ENCODE measurements at places on chromosomes 5 and 9. TPM values are rescaled to one million over a fixed set of nuclear protein-coding genes. Genes with fewer than 3 reads are reported as not detected.

EPB41L4A gene
- total RNA-seq = 30.4 TPM

CDK7 gene
- total RNA-seq = 30.6 TPM

KIAA1958 gene
- total RNA-seq = 6.1 TPM

SERF1A gene
- total RNA-seq = 11.8 TPM

STPG3 gene
- not detected for total RNA-seq

CDC25C gene
- not detected for total RNA-seq

KCNN2 gene
- total RNA-seq = not detected

SUSD3 gene
- total RNA-seq = 1.8 TPM

Measured in natural killer cell (primary cell).